ENCODE measurements at places on chromosomes 3 and 15. TPM values are rescaled to one million over a fixed set of nuclear protein-coding genes. Genes with fewer than 3 reads are reported as not detected.

- H3K27me3 ChIP-seq = peaks cover 11% of the 10 kb centered on the region
- DNase-seq = no peak
- H3K4me3 ChIP-seq = no peak overlapping the region
- H3K36me3 ChIP-seq = no peaks in the 10 kb centered on the region
- peaks cover 5% of the 10 kb centered on the region for H3K4me1 ChIP-seq
Observed at GRCh38 chr3:183182732-183183610, 20.4 kb upstream of the LAMP3 start.

DNA sequence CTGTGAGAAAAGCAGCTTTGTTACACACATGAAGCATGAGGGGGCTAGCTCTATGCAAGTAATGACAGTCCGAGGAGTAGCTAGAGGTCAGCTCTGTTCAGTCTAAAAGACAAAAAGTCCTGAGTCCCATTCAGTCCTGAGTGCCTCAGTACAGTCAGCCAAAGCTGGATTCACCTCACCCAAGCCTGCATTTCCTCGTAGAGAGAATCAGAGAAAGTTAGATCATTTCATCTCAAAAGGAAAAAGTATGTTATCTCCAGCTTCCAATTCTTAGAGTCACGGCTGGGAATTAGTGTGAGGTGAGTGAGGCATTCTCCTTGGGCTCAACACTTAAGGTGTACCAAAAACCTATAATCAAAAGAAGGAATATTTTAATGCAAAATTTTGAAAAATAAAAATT is 5.9 kb upstream of the ACP3 start:
- no peak overlapping the region for H3K27ac ChIP-seq
- no peaks in the 10 kb centered on the region for H3K36me3 ChIP-seq
- DNase-seq = no peak

The SETMAR gene
- total RNA-seq = 58.7 TPM

The TMEM207 gene
- not detected for total RNA-seq

DNA sequence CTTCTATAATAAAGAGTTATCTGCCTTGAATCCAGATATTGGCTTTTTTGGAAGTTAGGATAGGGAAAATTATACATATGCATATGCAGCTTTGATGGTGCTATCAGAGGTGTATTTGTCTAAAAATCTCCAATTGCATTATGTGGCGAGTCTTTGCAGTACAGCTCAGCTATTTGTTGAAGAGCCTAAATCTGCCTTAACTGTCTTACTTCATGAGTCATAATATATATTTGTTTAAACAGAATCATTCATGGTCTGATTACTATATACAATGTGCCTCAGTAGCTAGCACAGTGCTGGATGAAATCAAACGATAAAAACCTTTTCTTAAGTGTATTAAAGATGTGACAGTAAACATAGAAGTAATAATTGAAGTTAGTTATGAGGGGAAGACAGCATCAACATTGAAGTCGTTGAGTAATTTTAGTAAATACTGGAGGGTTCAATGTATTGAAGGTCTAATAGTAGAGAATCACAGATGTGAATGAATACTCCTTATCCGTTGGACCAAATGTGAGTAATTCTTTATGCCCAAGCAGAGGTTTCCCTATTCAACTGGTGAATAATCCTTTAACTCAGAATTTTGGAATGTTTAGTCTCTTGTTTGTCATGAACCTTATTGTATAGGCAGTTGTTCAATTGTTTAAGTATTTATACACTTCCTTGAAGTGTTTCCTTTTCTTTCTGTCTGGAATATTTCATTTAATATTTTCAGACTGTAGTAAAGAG is 74.8 kb upstream of the NAALADL2 start:
- no peaks in the 10 kb centered on the region for H3K4me1 ChIP-seq
- DNase-seq = no peak
- no peaks in the 10 kb centered on the region for H3K36me3 ChIP-seq
- H3K27me3 ChIP-seq = no peaks in the 10 kb centered on the region
- H3K4me3 ChIP-seq = no peak overlapping the region
- H3K27ac ChIP-seq = no peak overlapping the region

DNA sequence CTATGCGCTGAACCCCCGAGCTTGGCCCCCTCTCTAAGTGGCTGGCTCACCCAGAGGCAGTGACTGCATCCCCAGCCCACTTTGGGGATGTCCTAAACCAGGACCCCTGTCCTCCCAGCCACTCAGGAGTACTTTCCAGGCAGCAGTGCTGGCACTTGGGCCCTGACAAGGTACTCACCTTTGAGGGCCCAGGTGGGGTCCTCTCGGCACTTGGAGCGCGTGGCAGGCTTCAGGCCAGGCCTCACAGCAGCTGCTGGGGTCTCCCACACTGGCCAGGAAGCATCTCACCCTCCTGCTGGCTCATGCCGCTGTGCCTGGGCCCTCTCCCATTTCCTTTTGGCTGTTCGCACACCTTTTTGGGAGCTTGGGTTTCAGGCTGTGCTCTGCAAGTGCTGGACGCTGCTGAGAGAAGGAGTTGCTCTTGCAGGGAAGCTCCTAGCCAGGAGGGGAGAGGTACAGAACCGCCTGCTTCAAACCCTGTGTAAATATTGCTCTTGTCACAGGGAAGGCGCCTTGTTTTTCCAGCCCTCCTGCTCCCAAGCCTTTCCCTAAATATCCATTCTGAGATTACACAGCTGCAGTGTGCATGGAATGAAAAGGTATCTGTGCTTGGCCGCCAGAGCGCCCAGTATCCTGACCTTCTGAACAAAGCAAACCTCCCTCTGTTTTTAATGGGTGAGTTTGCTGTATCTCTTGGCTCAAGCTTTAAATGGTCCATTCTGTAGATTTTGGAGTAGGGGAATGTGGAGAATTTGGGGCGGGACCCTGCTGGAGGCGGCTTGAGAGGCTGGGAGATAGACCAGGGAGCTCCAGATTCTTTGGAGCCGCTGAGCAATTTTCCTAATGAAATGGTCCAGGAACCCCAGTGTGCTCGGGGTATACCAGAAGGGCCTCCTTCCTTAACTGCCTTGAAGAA is 45.6 kb downstream of the DNASE1L3 start:
- no peak overlapping the region for H3K4me3 ChIP-seq
- peak overlapping the region; percentile 62 for H3K27ac ChIP-seq
- no peaks in the 10 kb centered on the region for H3K4me1 ChIP-seq
- no peaks in the 10 kb centered on the region for H3K36me3 ChIP-seq

The LMAN1L gene
- total RNA-seq = not detected

GRCh38 chr15:39273717-39274411 is 307.0 kb upstream of the THBS1 start:
- no peaks in the 10 kb centered on the region for H3K36me3 ChIP-seq
- no peak overlapping the region for H3K4me3 ChIP-seq
- DNase-seq = peak; percentile 46
- no peaks in the 10 kb centered on the region for H3K4me1 ChIP-seq
- H3K27ac ChIP-seq = no peak overlapping the region
